ENCODE measurements at places on chromosomes 4 and X. TPM values are rescaled to one million over a fixed set of nuclear protein-coding genes. Genes with fewer than 3 reads are reported as not detected.

LNX1 gene
- not detected for total RNA-seq

NPY5R gene
- not detected for total RNA-seq

C1QTNF7 gene
- total RNA-seq, result not detected

ENAM gene
- total RNA-seq, result not detected

TSC22D3 gene
- 53.9 TPM for total RNA-seq

CCDC110 gene
- 0.59 TPM for total RNA-seq

GPR173 gene
- total RNA-seq, result 1.1 TPM

FAM9C gene
- not detected for total RNA-seq

CFP gene
- total RNA-seq, result 0.78 TPM

UGT2B17 gene
- total RNA-seq, result not detected

PNCK gene
- total RNA-seq, result 1.2 TPM

AKAP14 gene
- not detected for total RNA-seq

NUDT10 gene
- 5.8 TPM for total RNA-seq

CLTRN gene
- total RNA-seq, result 2.2 TPM

USP17L24 gene
- not detected for total RNA-seq

CXorf49 gene
- total RNA-seq, result not detected

TLL1 gene
- total RNA-seq, result 21.2 TPM

STS gene
- 2.2 TPM for total RNA-seq

MAGEB10 gene
- not detected for total RNA-seq

C4orf36 gene
- total RNA-seq, result 2.7 TPM

NEK1 gene
- 20.7 TPM for total RNA-seq

STAP1 gene
- not detected for total RNA-seq

GUCY1A1 gene
- total RNA-seq, result 9.2 TPM

SFRP2 gene
- total RNA-seq, result not detected

CHRNA9 gene
- total RNA-seq, result not detected

USP17L22 gene
- not detected for total RNA-seq

PGRMC2 gene
- 63.8 TPM for total RNA-seq

ITIH6 gene
- not detected for total RNA-seq

NDST3 gene
- not detected for total RNA-seq

ASB9 gene
- total RNA-seq, result 1.9 TPM

SHROOM2 gene
- 2.4 TPM for total RNA-seq

LRIT3 gene
- 0.17 TPM for total RNA-seq

GPR82 gene
- total RNA-seq, result not detected
